ENCODE measurements at places on chromosomes 11 and 22.

GRCh38 chr22:28443526-28443876 lies 236.1 kb downstream of the TTC28 start:
- no peak for DNase-seq

GRCh38 chr22:40764763-40765441 lies 54.2 kb downstream of the SLC25A17 start:
- DNase-seq = no peak

GRCh38 chr11:81655351-81655750 lies 1078.3 kb downstream of the FAM181B start:
- no peak for DNase-seq

DNA sequence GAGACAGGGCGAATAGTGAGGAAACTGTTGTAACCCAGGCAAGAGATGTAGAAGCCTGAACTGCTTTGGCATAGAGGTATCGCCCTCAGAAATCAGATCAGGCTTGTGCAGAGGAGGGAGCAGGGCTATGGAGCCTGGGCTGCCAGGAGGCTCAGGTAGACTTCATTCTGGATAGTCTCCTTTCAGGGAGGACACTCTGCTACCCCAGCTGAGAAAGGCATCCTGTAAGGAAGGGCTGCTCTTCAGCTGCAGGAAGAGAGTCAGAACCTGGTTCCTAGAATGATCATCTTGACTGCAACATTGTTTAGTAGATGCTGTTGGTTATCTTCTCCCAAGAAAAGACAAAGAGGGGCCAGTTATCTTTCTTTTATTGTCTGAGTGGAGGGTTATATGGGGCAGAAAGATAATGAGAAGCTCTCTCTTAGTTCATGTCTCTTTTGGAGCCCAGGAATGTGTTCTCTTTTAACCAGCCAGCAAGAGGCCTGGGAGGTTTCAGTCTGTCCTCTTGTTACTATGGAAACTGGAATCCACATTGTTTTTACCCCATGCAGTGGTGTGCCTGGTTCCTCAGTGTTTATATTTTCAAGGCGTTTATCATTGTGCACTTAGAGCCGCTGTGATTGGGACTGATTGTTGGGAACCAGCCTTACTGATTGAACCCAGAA lies 95.7 kb downstream of the STIM1 start:
- DNase-seq = peak; percentile 7

DNA sequence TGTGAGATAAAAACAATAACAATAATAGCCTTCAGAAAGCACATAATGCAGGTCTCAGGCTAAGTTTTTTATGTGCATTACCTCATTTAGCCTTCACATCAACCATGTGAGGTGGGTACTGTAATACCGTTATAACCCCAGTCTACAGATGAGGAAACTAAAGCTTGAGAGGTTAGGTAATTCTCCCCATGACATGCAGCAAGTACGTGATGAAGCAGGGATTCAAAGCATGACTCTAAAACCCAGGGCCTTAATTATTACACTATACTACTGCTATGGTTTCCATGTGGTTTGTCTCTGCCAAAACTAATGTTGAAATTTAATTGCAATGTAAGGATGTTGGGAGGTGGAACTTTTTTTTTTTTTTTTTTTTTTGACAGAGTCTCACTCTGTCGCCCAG lies 37.7 kb upstream of the FDX1 start:
- DNase-seq = no peak

DNA sequence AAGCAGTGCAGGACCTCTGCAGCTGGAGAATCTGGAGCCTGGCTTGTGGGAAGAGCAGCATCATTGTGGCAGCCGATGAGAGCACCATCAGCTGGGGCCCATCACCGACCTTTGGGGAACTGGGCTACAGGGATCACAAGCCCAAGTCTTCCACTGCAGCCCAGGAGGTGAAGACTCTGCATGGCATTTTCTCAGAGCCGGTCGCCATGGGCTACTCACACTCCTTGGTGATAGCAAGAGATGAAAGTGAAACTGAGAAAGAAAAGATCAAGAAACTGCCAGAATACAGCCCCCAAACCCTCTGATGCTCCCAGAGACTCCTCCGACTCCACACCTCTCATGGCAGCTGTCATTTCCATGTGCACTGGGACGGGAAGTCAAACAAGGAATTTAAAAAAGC lies 35.6 kb downstream of the ASRGL1 start:
- no peak for DNase-seq

- peak; percentile 21 for DNase-seq
Measured at GRCh38 chr11:19777039-19777376, 64.4 kb downstream of the NAV2 start.

- peak; percentile 30 for DNase-seq
Measured at GRCh38 chr11:11842421-11843008, 743 bp downstream of the USP47 start.

GRCh38 chr22:46081831-46082210 lies 68.5 kb upstream of the PPARA start:
- no peak for DNase-seq

DNA sequence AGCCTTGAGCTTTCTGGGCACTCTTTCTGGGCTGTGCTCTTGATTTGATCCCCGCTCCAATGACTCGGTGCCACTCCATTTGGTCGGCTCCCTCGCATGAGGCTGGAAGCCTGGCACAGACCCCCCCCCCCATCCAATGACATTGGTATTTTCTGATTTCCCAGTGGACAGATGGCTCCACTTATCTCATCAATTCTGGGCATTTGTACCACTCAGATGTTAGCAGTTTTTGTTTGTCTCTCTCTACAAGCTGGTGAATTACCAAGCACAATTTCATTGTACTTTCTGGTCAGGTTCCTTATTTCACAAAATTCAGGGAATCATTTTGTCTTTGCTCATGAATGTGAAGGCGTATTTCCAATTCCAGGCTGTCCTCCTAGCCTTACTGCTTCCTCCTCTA lies 9.1 kb downstream of the DNAL4 start:
- DNase-seq = no peak

DNA sequence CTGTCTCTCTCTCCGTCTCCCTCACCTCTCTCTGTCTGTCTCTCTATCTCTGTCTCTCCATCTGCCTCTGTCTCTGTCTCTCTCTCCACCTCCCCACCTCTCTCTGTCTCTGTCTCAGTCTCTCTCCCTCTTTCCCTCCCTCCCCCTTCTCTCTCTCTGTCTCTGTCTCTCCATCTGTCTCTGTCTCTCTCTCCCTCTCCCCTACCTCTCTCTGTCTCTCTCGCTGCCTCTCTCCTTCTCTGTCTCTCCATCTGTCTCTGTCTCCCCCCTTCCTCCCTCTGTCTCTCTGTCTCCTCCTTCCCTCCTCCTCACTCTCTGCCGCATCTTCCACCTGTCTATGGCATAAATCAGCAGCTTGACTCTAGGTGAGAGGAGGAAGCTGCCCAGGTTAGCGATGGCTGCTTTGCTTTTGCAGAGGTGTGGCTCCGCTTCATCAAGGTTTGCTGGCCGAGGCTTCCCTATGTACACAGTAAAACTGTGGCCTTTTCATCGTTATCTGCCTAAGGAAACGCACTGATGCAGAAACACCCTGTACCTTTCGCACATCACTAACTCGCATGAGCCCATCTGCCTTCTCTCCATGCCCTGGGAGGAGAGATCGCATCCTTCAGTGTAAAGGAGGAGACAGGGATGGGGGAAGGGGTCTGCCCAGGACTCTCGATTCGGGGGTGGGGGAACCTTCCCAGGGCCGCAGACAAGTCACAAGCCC lies 44.5 kb downstream of the ANO1 start:
- no peak for DNase-seq

- DNase-seq = no peak
Measured at GRCh38 chr11:44818110-44818509, 91.3 kb downstream of the TSPAN18 start.

GRCh38 chr22:39368461-39368911 lies 18.7 kb downstream of the SYNGR1 start:
- no peak for DNase-seq

DNA sequence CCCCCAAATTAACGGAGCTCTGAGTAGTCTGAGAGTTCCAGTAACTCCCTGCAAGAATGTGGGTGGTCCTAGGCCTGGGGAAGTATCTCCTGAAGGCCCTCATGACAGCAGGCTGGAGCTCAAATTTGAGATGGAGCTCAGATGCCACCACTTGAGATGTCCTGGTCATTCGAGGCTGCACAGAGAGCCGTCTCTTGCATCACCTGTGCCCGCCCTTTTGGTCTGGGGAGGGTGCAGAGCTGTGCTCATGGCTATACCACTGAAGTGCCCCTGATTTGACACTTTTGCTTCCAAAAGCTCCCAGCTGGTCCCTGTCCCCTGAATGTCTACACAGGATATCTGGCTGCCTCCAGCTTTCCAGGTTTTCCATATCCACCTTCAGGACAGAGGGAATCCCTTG lies 214.0 kb upstream of the B3GAT1 start:
- DNase-seq = no peak

DNA sequence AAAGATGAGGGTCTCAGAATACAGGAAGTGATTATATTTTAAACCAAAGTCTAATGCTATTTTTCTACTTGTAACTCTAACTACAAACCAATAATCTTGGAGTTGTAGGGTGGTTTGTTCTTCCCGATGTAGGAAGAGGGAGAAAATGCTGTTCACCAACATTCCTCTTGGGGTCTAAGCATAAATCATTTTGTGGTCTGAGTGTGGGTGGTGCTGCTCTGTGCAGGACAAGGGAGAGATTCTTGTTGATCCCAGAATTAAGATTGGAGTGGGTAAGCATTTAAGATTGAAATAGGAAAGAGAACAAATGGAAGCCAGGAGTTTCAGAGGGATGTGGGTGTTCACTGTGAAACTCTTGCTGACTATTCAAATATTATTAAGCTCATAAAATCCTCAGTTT lies 38.6 kb upstream of the MMP13 start:
- no peak for DNase-seq

- no peak for DNase-seq
Measured at GRCh38 chr11:68970921-68971636, 9.7 kb downstream of the MRGPRD start.

- no peak for DNase-seq
Measured at GRCh38 chr22:32754413-32755041, 47.0 kb upstream of the TIMP3 start.

DNA sequence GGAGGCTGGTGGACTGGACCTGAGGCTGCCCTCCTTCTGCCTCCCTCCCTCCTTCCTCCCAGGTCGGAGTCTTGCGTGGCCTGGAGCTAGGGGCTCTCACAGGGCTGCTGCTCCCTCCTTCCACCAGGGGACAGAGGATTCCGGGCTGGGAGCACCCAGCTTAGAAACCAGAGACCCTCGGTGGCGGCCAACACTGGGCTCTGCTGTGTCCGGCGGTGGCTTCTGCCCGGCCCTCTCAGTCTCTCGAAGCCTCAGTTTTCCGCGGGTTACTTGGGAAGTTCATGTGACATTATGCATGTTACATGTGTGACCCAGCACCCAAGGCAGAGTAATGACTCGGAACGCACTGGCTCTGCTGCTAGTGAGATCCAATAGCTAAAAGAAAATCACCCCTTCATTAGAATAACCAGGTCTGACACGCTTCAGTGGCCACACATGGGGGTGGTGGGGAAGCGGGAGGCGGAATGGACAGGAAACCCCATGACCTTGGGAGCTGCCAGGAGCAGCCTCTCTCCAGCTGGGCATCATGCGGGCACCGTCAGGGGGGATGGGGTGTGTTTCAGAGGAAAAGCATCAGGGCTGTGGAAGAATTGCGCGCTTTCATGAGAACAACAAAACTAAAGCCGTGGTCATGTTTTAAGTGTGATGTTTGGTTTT lies 5.9 kb upstream of the MRGPRG start:
- DNase-seq = no peak

GRCh38 chr11:94837317-94837716 lies 69.2 kb downstream of the AMOTL1 start:
- DNase-seq = no peak

- DNase-seq = peak; percentile 59
Measured at GRCh38 chr11:130671801-130672700, 223.6 kb downstream of the ADAMTS15 start.

- DNase-seq = peak; percentile 45
Measured at GRCh38 chr11:30917859-30918478, 331.8 kb upstream of the MPPED2 start.

GRCh38 chr11:114132944-114133394 lies 73.5 kb downstream of the ZBTB16 start:
- no peak for DNase-seq

GRCh38 chr22:39240831-39241793 lies 3.7 kb downstream of the PDGFB start:
- DNase-seq = no peak

DNA sequence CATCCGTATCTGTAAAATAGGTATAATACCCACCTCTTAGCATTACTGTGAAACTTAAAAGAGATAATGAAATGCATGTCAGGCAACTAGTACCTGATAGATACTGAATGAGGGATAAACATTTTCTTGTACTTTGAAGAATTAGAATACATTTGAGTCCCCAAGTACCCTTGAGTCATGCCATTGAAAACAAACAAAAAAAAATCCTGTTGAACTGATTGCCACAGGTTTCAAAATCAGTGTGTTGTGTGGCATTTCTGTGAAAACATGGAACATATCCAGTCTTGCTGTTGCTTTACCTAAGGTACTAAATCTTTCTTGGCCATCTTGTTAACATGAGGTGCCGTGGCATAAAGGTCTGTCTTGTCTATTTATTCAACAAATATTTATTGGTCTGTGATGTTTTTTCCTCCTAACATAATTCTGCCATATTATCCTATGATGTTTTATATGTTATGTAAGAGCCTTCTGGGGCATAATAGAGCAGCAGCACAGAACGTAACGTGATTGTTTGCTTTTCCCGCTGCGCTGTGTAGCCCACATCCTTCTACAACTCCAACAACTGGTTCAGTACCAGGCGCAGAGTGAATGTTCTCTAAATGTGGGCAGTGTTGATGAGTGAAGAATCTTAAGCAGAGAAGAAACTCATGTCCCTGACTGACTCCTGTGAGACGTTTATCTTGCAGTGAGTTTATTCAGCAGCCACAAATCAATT lies 79.3 kb upstream of the RAB1B start:
- no peak for DNase-seq

DNA sequence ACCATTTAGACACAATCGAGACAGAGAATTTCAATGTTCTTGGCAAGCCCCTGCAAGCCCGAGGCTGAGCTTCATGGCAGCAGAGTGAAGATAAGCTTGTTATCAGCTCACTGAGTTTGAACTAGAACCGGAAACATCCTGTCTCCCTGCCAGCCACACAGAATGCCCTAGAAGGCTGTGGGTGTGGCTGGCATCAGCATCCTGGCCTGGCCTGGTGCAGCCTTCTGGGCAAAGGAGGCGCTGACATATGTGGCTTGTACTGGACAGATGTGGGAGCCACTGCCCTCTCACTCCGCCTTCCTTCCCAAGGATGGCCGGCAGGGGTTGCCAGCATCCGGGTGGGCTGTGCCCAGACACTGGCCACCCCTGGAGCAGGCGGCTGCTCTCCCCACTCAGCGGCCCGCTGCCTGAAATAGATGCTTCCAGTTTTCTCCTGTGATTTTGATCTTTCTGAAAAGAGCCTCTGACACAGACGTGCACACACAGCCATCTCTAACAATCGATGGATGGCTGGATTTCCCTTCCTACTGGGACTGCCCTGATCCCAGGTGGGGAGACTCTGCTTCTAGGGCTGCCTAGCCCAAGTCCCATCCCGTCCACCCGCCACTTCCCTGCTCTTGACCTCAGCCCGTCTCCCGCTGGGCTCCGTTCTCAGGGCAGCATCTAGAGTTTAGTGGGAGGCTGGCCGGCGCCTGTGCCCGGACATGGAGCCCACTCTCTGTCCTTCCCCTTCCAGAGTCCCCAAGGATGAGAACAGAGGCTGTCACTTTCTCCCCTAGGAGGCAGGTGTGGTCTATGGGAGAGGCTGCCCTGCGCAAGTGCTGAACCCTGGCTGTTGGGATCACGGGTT lies 149.7 kb downstream of the CTTN start:
- DNase-seq = no peak
